ENCODE measurements at places on chromosomes 1 and 21. TPM values are rescaled to one million over a fixed set of nuclear protein-coding genes. Genes with fewer than 3 reads are reported as not detected.

- DNase-seq: peak; percentile 32
Observed at GRCh38 chr1:35706846-35707600, 11.7 kb downstream of the C1orf216 start.

DNA sequence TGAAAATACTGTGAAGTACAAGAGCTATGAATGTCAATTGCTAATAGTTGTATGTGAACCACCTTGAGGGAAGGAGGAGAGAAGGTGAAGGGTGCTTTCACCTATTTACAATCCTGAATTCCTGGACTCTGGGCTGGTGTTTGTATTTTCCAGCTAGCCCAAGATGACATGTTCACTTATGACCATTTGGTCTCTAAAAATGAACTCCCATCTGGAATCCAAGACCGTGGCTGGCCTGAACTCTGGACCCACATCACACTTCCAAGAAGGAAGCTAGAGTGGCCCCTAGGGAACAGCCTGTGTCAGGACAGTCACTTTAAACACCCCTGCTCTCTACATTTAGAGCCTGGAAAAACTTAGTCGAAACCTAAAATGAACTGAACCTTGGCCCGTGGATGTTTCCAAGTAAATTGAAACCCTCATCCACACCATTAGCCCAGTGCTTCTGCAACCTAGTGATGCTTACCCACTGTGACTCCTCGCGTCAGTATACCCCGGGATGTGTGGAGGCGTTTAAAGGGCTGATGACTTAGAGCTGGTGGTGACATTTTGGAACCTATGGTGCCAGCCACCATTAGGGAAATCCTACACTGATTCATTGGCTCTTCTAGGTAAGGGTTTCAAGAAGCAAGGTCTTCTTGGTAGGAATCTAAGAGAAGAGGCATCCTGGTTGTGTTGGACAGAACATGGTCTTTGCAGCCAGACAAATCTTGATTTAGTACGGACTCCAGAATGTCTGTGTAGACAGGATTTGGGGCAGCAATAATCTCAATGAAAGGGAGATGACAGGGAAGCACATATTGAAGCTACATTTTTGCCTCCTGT lies 171.5 kb upstream of the IRF2BP2 start:
- DNase-seq: peak; percentile 77

GRCh38 chr1:17287130-17287776 lies 20.7 kb upstream of the PADI4 start:
- DNase-seq: no peak

- DNase-seq: no peak
Observed at GRCh38 chr1:161887730-161888287, 121.7 kb downstream of the ATF6 start.

GRCh38 chr21:15004721-15005370 lies 60.0 kb downstream of the NRIP1 start:
- DNase-seq: no peak

GRCh38 chr1:54814126-54814498 lies 13.0 kb upstream of the TTC22 start:
- DNase-seq: no peak

GRCh38 chr1:223332997-223333396 lies 31.0 kb downstream of the SUSD4 start:
- DNase-seq: no peak

The MIXL1 gene
- not detected for total RNA-seq

The FNDC10 gene
- total RNA-seq: 1.5 TPM

The S1PR1 gene
- 134 TPM for total RNA-seq

Data from activated CD4-positive, alpha-beta memory T cell treated with anti-CD3 and anti-CD28 coated beads for 36 hours (primary cell).